Vagina (tissue), 2 donors: ENCODE measurements at places on chromosomes 3 and 15. TPM values are rescaled to one million over a fixed set of nuclear protein-coding genes. Genes with fewer than 3 reads are reported as not detected.

GRCh38 chr15:23035964-23036566 lies 3.3 kb downstream of the TUBGCP5 start:
- no peak overlapping the region for H3K4me3 ChIP-seq
- no peaks in the 10 kb centered on the region for H3K27me3 ChIP-seq
- DNase-seq = no peak
- H3K36me3 ChIP-seq = peaks cover 28% of the 10 kb centered on the region

- H3K27me3 ChIP-seq = no peaks in the 10 kb centered on the region
- H3K36me3 ChIP-seq = no peaks in the 10 kb centered on the region
- DNase-seq = no peak
- no peak overlapping the region for H3K4me3 ChIP-seq
Observed at GRCh38 chr15:91294795-91295194, 194.7 kb downstream of the SV2B start.

GRCh38 chr3:110623571-110623970 lies 448.0 kb upstream of the NECTIN3 start:
- H3K36me3 ChIP-seq = no peaks in the 10 kb centered on the region
- H3K27ac ChIP-seq = no peak overlapping the region
- no peaks in the 10 kb centered on the region for H3K4me1 ChIP-seq
- no peak overlapping the region for H3K4me3 ChIP-seq

GRCh38 chr3:65713016-65713415 lies 325.7 kb downstream of the MAGI1 start:
- H3K27me3 ChIP-seq = no peaks in the 10 kb centered on the region
- H3K36me3 ChIP-seq = no peaks in the 10 kb centered on the region
- H3K27ac ChIP-seq = no peak overlapping the region
- H3K4me1 ChIP-seq = no peaks in the 10 kb centered on the region
- no peak for DNase-seq

The FEZF2 gene
- total RNA-seq = not detected
